GM12864 (cell line): ENCODE measurements at places on chromosomes 7 and 10.

DNA sequence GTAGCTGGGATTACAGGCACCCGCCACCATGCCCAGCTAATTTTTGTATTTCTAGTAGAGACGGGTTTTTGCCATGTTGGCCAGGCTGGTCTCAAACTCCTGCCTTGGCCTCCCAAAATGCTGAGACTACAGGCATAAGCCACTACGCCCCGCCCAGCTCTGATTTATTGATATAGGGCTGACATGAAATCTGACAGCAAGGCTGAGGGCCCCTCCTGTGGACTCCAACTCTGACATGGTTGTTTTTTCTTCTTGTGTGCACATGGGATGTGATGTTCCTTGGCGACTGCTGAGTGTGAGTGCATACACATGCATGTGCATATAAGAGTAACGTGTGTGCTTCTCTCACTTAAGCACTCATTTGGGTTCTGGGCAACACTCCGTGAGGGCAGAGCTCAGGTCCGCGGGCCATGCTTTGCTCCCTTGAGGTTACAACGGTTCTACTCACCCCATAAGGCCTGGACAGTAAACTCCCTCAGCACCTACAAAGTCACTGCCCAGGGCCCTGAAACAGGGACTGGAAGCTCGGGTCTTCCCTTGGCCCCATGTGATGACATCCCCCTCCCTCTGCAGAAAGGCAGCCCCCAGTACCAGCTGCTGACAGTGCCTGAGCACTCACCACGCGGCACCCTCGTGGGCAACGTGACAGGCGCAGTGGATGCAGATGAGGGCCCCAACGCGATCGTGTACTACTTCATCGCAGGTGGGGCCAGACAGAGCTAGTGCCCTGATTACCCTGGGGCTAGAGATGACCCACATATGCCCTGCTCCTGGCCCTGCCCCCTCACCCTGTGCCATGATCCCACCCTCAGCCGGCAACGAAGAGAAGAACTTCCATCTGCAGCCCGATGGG, 33.6 kb upstream of the VSIR start:
- no peak for DNase-seq

- no peak for DNase-seq
Observed at GRCh38 chr10:571166-571565, 118.3 kb downstream of the DIP2C start.

DNA sequence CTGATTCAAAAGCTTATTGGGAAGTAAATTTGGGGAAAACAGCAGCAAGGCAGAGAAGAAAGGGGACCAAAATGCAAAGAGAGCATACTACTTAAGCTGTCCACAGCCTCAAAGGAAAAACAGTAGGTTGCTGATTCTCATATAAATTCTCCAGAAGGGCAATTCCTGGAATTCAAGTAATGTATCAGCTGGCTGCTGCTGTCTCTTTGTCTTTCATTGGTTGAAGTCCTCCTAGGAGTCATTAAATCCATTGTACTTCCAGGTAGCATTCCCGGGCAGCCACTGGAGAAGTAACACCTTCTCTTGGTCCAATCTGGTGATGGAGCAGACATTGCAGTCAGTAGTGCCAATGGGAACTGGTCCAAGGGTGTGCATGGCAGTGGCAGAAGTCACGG, 22.7 kb downstream of the BET1 start:
- DNase-seq = no peak

GRCh38 chr10:75244487-75245353, 9.0 kb upstream of the COMTD1 start:
- no peak for DNase-seq

- no peak for DNase-seq
Observed at GRCh38 chr10:22605168-22605567, 109.2 kb downstream of the PIP4K2A start.

DNA sequence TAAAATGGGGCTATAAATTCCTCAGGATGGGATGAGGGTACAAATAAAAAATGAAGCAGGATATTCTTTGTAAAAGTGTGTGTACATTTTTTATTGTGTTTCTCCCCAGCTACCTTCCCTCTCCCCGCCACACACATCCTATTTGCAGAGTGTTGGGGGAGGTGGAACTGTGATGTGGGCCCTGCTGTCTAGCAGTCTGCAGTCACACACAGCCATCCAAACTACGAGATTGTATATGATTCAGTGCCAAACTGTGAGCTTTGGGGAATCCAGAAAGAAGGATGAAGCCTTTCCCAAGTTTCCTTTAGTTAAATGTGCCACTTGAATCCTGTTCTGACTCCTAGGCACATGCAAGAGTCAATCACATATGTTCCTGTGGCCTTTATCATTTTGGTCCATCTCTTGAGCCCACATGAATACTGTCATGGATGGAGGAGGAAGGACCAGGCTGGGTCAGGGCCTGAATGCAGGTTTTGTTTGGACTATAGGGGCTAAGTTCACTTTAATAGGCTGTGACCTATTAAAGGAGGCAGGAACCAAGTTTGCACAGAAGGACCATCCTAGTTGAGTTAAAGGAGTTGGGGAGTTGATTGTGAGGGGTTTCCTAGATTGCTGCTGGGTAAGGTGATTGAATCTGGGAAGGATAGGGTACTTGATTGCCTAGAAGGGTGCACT, 1.1 kb upstream of the SEMA4G start:
- no peak for DNase-seq
